ENCODE measurements at places on chromosomes 13 and 19.

- DNase-seq: no peak
Measured at GRCh38 chr13:59368693-59369092, 795.0 kb downstream of the DIAPH3 start.

- DNase-seq: no peak
Measured at GRCh38 chr13:51419001-51419636, 33.7 kb downstream of the INTS6 start.

DNA sequence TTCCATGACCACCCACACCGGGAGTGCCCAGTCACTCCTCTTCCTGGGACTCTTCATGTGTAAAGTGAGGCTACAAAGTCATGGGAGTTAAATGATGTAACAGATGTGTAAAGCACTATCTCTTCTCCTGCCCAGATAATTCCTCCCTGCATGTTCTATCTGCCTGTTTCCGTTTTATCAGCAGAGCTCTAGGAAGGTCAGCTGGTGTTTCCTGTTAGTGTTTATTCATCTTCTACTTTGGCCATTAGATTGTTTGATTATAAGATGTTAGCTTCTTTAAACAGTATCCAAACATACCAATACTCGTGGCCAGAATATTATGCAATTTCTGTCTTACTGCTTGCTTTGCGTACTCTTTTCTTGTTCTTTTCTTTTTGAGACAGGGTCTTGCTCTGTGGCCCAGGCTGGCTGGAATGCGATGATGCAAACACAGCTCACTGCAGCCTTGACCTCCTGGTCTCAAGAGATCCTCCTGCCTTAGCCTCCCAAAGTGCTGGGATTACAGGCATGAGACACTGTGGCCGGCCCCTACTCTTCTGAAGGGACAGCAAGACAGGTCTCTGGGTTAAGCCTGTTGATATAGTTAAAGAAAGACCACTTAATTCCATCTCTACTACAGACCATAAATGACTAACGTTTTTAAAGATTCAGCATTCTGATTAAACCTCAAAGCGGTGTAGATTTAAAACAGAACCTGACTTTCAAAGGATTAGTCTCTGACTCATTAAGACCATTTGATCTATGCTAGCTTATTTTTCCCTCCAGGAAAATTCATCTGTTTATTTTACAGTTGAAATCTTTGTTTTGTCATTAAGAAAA lies 97.4 kb upstream of the AKAP11 start:
- no peak for DNase-seq

DNA sequence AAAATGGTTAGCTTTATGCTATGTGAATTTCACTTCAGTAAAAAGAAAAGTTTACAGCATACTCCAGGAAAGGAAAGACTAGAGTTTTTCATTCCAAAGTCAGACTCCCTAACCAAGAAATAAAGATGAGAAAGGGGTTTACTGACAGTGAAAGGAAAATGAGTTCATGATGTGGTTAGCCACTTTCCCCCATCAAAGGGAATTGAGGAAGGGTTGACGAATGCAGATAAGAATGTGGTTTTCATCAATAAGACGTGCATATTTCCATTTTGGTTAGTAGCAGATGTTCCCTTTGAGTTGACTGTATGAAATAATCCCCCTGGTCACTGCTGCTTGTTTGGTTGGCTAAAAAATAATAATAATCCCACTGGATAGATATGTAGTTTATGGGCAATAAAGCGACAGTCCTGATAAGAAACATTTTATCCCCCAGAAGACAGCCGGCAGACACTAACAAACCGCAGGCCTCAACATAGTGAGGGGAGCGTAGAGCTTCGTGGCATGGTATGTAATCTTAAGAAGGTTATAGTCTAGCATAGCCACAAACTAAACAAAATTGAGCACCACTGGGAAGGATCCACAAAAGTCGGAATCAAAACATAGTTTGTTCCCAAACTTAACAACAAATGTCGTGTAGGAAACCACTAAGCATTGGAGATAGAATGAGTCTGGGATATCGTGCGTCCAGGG lies 114.8 kb downstream of the COL4A2 start:
- peak; percentile 82 for DNase-seq

- DNase-seq: no peak
Measured at GRCh38 chr13:24232474-24232873, 72.0 kb downstream of the SPATA13 start.

DNA sequence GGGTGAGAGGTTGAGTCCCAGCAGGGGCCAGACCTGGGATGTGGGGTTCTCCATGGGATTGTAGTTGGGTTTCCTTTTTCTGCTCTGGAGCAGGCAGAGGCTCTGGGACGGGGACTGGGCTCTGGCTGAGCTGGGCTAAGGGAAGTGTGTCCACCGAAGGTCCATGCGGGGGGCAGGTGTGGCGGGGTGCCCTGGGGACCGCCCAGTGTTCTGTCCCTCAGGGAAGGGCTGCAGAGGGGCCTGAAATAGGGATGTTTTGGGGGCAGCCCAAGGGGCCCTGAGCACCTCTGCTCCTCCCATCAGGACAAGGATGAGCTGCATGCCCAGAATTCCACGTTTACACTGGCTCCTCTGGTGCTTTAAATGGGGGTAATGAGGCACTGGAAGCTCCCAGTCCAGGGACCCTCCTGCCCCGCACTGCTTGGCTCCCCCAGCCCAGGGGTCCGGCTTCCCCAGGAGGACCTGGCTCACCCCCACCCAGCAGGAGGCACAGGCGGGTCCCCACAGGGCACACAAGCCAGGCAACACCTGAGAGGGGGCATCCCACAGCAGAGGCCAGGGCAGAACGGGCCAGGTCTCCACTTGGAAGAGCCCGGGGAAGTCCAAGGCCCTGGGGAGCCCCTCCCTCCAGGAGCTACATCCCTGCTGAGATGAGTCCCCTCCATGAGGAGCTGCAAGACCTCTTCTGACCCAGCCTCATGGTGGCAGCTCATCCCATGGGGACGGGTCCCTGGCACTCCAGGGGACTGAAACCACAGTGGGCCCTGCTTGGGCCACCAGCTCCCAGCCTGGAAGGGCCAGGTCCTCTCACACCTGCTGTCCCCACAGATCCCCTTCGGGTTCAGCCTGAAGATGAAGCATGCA lies 14.7 kb upstream of the ZNF14 start:
- DNase-seq: no peak

GRCh38 chr13:60268203-60268555 lies 104.5 kb upstream of the DIAPH3 start:
- DNase-seq: no peak

DNA sequence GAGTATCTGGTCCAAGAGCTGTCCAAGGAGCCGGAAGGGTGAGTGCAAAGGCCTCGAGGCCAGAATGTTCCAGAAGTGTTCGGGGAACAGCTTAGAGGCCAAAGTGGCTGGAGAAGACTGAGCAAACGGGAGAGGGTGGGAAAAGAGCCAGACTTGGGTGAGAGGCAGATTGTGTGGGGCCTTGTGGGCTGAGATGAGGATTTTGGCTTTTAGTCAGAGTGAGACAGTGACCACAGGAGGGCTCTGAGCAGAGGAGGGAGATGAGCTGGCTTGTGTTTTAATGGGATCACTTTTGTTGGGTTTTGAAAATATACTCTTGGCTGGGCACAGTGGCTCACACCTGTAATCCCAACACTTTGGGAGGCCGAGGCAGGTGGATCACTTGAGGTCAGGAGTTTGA lies 5.6 kb downstream of the NANOS2 start:
- DNase-seq: peak; percentile 12

DNA sequence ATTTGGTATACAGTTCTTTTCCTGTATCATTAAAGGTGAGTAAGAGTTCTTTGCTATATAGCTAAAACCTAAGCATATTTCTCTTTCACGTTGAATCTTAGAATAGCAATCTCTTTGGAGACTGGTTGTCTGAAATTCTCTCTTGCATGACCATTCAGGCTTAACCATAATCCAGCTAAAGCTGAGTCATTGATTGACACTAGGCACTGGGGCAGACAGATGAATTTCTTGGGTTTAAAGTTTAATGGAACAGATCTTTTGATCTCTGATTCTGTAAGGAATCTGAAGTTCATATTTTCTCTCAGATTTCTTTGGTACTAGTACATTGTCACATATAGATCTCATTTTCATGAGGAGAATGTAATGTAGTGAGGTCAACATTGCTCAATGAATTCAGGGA lies 397.3 kb upstream of the MIR17HG start:
- no peak for DNase-seq

- DNase-seq: no peak
Measured at GRCh38 chr13:99792079-99792921, 179.3 kb downstream of the ZIC5 start.

DNA sequence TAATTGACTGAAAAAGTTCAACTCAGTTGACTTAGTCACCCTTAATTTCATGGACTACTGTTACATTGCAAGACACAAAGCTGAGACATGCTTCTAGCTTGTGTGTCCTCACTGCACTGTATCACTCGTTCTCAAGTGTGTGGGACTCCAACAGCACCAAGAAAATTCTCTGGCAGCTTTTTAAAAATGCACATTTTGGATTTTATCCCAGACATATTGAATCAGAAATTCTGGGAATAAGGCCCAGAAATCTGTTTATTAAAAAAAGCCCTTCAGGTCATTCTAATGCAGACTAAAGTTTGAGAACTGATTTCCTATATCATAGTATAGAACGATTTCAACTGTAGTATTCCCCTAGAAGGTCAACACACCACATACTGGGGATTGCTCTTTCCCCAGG lies 1485.3 kb downstream of the PCDH9 start:
- peak; percentile 82 for DNase-seq

GRCh38 chr13:23889615-23890607 lies 711 bp upstream of the MIPEP start:
- DNase-seq: no peak

- DNase-seq: no peak
Measured at GRCh38 chr19:18521692-18522123, at the start of gene ELL. Gene ELL, minus strand, starts transcription at chr19:18522070. Its CDS starts 15 bp downstream, at chr19:18522055.

DNA sequence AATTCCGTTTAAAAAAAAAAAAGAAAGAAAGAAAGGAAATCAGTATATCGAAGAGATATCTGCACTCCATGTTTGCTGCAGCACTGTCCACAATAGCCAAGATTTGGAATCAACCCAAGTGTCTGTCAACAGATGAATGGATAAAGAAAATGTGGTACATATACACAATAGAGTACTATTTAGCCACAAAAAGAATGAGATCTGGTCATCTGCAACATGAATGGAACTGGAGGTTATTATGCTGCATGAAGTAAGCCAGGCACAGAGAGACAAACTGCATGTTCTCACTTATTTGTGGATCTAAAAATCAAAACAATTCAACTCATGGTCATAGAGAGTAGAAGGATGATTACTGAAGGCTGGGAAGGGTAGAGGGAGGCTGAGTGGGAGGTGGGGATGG lies 16.3 kb downstream of the ZNF565 start:
- no peak for DNase-seq

DNA sequence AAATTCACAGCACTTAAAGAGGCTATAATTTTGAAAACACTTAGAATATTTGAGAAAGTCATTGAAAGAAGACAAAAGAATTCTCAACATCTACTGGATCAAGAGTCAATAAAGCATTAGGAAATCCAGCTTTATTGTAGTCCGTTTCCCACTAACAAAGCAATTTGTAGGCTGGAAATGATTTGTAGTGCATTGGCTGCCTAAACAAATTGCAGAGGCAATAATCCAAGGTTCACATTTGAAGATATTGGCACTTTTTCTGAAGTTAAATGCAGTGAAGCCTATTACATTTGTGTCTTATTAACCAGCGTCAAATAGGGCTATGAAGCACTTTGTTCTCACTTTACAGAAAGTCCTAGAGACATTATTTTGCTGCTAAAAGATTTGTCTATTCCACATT lies 848.1 kb upstream of the SLITRK1 start:
- no peak for DNase-seq

GRCh38 chr19:6216996-6217751 lies 62.6 kb downstream of the MLLT1 start:
- DNase-seq: peak; percentile 21

GRCh38 chr13:97327086-97327485 lies 105.0 kb downstream of the MBNL2 start:
- DNase-seq: no peak

GRCh38 chr13:79237981-79238380 lies 168.1 kb downstream of the RBM26 start:
- no peak for DNase-seq

DNA sequence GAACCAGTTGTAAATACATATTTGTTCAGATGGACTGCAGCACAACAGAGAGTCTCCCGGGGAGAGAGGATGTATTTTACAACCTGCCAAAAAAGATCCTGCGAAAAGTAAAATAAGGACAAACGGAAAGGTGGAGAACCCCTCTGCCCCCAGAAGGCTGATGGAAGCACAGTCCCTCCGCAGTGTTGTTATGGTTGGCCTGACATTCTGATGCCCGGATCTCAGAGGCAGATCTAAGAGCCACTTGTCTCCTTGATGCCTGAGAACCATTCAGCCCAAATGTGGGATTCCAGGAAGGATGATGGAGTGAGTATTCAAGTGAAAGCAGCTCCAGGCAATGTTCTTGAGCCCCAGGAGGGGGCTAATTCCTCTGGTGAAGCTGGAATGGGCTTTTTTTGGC lies 458.7 kb downstream of the ZNF536 start:
- DNase-seq: no peak

GRCh38 chr13:28340272-28340793 lies 154.6 kb downstream of the FLT1 start:
- DNase-seq: peak; percentile 46

- DNase-seq: no peak
Measured at GRCh38 chr19:46828484-46828883, 22.2 kb downstream of the AP2S1 start.

DNA sequence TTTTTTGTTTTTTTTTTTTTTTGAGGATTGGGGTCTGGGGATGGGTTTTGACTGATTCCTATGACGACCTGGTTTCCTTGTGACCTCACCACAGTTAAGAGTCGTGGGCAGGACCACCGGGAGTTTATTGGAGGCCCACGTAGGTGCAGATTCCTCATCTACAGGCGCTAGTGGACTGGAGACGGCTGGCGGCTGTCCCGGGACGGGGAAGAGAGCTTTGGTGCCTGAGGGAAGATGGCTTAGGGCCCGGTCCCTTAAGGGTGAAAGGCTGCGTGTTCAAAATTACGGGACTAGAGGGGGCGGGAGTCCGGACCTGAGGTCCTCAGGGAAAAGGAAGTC lies 682 bp upstream of the TEAD2 start:
- DNase-seq: peak; percentile 47

GRCh38 chr19:4295972-4296771 lies 6.0 kb downstream of the TMIGD2 start:
- peak; percentile 12 for DNase-seq

GRCh38 chr19:56547535-56547934 lies 8.8 kb downstream of the ZFP28 start:
- no peak for DNase-seq

DNA sequence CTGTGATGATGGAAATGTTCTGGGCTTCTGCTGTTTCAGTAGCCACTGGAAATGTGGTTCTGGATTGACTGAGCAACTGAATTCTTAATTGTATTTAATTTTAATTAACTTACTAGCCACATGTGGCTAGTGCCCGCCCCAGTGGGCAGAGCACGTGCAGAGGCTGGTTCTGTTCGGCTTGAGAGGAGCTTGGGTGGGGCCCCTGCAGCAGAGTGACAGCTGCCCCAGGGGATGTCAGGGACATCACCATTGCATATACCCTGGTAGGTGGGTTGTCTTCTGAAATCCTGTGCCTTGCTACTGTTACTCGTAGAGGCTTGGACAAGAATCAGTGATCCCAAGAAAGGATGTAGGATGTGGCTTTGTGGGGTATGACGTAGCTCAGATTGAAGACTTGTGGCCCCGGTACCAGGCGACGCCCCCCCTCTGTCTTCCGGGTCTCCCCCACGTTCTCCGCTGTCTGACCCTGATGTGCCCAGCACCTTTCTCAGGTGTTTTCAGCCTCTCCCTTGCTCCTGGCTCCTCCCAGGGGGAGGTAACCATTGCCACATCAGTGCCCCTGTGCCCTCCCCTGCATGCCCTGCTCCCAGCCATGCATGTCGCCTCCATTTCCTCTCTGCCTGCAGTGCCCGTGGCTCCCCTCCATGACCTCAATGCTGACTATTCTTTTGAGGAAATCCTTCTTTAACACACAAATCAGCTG lies 102.6 kb upstream of the RNF113B start:
- DNase-seq: no peak
